ENCODE measurements at places on chromosomes 16 and 17.

DNA sequence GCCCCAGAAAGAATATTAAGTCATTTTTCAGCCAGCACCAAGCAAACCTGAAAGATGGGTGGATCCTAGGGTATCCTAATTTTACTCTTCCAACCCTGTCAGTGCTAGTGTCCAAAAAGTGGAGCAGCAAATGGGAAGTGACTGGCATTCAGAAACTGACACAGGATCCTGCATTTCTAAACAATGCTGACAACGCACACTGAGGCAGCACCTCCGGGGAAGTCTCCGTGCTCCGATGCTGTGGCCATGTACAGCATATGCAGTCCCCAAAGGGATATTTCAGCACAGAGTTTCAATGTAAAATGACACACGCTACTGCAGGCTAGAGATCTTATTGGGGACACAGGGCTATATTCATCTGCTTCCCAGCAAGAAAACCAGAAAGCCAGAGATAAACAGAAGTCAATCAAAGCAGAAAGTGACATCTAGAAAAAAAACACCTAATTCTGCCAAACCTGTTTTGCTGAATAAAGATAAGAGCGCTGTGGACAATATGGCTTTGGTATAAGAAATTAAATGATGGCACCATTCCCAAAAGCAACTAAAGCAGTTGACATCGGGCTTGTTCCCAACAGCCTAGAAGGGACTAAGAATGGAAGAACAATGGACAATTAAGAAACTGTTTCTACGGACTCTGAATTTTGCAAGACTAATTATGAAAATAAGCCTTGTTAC, 17.3 kb downstream of the XYLT1 start:
- no peak for DNase-seq

DNA sequence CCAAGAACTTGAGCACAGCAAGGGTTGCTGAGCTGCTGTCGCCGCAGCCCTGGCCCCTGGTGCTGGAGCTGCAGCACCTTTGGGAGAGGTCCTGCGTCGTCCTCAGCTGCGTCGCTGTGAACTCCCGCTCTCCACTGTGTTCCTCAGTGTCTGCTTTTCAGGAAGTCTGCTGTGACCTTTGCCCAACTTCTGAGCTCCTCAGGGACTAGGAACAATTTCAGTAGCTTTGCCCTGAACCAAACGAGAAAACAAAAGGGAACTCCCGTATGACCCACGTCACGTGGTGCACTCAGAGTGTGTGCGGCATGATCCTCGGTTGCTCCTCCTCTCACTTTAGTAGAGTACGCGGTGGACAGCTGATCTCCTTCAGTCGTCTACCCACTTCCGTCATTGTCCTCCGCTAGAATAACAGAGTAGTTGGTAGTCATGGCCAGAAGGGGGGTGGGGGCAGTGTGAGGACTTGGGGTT, 44.2 kb downstream of the WDR45B start:
- no peak for DNase-seq

- DNase-seq: no peak
These were observed 20.4 kb downstream of the CEP295NL start for GRCh38 chr17:78882540-78883088.

DNA sequence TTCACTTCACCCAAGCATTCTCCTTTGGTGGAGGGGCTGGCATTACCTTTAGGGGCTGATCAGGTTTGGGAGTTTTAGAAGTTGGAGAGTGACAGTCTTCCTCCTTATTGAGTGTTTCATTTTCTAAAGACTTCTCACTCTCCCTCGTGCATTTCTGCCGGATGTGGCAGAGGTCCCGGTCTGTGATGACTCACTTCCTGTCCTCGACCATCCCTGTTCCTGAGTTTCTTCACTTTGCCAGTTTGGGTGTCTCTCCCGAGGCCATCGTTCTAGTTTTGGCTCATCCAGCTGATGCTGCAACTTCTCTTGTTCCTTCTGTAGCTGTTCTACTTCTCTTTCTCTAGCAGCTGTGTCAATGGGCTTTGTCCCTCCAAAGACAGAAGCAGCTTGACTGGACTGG, 104.3 kb downstream of the PHKB start:
- DNase-seq: no peak

- no peak for DNase-seq
These were observed 28.0 kb downstream of the NXN start for GRCh38 chr17:951325-952132.
